ENCODE measurements at places on chromosomes 1 and 21.

DNA sequence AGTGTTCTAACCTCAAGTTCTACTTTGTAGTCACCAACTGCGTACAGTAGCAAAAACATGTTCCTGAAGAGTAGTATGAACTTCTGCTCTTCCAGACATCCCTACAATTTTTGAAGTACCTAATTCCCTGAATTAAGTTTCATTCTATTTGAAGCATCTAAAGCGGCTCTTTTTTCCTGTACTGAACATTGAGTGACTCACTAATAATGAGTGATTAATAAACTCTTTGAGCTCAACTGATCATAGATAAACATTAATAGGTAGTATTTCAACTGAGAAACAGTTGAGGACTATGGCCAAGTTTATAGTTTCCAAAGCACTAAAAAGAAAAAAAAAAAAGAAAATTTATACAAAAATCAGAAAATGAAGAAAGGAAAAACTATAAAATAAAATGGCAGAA, 683.1 kb downstream of the LTN1 start:
- no peak for DNase-seq

- DNase-seq: no peak
Observed at GRCh38 chr1:202498542-202498941, 150.0 kb downstream of the PPP1R12B start.

DNA sequence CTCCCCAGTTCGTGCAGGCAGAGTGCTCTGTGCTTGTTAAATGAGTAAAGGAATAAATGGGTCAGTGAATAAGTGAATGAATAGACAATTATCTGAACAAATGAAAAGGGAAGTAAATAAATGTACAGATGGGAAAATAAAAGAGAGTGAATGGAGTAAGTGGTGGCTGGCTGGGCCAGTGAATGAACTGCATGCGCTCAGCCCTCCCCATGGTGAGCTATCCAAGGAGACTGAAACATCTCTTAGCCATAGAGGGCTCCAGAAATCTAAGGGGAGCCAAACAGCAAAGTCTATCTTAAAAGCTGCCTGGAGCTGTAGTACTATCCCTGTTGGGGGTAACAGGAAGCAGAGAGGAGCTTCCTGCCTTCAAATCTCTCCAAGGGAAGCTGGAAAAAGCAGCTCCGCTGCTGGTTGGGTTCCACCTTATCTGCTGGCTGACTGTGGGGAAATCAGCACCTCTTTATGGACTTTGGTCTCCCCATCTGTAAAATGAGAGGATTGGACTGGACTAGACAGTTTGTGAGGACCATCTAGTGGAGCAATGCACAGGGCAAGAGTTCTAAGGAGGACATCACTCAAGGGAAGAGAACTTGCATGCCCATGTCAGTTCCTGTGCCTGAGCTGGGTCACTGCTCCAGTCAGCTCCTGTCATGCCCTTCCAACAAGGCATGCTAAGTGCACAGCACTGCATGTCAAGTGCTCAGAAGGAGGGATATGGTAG, 77.9 kb downstream of the TRABD2B start:
- DNase-seq: no peak

DNA sequence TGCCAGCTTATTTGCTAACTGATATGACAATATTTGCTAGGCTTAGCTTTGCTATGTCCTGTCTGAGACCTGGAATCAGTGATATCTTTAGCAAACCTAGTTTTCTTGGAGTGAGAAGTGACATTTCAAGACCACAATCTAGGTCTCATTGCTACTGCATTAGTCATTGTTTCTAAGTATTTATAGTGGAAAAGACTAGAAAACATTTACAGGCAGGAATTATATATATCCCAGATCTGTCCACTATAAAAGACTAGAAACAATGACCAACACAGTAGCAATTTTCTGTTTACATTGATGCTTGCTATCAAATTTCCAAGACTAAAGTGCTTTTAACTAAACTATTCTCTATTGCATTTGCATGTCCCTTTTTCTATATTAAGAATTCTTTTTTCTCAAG, 5.0 kb upstream of the RGS18 start:
- DNase-seq: no peak

DNA sequence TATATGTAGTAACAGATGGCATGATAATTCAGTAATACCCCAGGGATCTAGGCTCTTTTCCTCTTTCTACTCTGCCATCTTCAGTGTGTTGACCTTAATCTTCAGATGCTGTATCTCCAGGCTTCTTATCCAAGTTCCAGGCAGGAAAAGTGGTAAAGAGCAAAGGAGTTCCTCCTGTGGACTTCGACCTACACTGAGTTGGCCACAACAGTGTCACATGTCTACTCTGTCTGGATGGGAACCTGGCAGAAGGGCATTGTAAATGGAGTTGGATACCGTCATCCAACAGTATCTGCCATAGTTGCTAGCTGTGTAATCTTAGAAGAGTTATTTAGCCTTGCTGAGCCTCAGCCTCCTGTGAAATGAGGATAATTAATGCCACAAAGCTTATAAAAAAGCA, 21.9 kb downstream of the IL23R start:
- no peak for DNase-seq

- no peak for DNase-seq
Observed at GRCh38 chr1:51336004-51336403, 5.6 kb upstream of the TTC39A start.

Data from stimulated activated CD8-positive, alpha-beta memory T cell treated with anti-CD3 and anti-CD28 coated beads, Interleukin-7, amount 100 ng/mL, for 4 hours (primary cell).